Cardiac muscle cell (in vitro differentiated cells and primary cell): ENCODE measurements at places on chromosomes 2 and 18. TPM values are rescaled to one million over a fixed set of nuclear protein-coding genes. Genes with fewer than 3 reads are reported as not detected.

PID1 gene
- total RNA-seq: 0.42 and 1.6 TPM in 2 replicates

TWIST2 gene
- total RNA-seq: not detected in 2 replicates

HJURP gene
- 14.3 and 53.3 TPM in 2 replicates for total RNA-seq

PROKR1 gene
- total RNA-seq: 0.04 and 0.06 TPM in 2 replicates

GCKR gene
- total RNA-seq: not detected in 2 replicates

RBM43 gene
- 0.39 and 1.4 TPM in 2 replicates for total RNA-seq

FOXD4L1 gene
- 0.81 and 1.2 TPM in 2 replicates for total RNA-seq

ERCC3 gene
- 44.3 and 54.8 TPM in 2 replicates for total RNA-seq

PECR gene
- total RNA-seq: 6.4 and 12.8 TPM in 2 replicates

FIGN gene
- total RNA-seq: 23.1 and 51.0 TPM in 2 replicates

MRPL53 gene
- 50.8 and 50.9 TPM in 2 replicates for total RNA-seq

HOXD10 gene
- total RNA-seq: not detected in 2 replicates
